Astrocyte of the spinal cord (primary cell): ENCODE measurements at places on chromosomes 7 and 10.

DNA sequence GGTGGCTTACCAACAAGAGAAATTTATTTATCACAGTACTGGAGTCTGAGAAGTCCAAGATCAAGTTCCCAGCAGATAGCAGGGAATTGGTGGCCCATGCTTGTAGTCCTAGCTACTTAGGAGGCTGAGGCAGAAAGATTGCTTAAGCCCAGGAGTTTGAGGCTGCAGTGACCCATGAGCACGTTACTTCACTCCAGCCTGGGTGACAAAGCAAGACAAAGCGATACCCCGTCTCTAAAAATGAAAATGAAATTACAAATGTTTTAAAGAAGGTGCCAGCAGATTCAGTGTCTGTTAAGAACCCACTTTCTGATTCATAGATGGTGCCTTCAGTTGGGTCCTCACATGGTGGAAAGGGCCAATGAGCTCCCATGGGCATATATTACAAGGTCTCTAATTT is 20.6 kb upstream of the ARHGAP12 start:
- DNase-seq = no peak

- DNase-seq = no peak
These were observed 16.5 kb downstream of the CDC123 start for GRCh38 chr10:12212454-12212853.

GRCh38 chr10:46317370-46317769 is 30.6 kb downstream of the ANTXRL start:
- DNase-seq = no peak

DNA sequence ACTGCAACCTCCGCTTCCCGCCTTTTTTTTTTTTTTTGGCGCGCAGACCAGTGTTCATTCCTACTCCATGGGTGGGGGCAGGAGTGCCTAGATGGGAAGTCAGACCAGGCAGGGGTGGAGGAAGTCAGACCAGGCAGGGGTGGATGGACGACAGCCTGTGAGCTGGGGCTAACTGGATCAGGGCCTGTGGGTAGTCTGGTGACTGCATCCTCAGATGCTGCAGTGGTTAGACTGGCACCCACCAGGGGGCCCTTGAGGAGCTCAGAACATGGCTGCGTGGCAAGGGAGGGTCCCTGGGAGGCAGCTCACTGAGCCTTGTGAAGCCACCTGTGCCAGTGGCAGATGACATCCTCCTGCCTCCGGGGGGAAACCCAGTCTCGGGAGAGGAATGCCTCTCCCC is 35.1 kb downstream of the RCC1L start:
- no peak for DNase-seq

DNA sequence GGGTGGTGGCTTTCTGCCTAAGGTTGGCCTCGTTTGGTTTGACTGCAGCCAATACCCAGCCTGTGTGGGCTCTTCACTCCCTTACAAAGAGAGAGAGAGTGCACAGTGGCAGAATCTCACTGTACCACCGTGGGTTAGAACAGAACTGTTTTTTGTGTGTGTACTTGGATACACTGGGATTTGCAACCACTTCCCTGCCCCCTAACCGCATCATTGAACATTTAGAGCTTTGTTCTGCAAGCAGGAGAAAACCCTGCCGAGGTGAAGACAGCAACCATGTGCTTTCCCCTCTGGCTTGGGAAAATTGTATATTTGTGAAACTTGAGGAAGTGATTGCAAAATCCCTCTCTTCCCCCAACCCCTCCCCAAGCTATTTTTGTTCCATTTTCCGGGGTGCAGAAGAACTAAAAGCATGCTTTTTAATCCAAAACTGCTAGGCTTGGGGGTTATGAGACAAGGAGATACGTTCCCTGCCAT is 201.2 kb downstream of the TCF7L2 start:
- DNase-seq = no peak

GRCh38 chr10:5297466-5297865 is 67.3 kb upstream of the UCN3 start:
- DNase-seq = no peak

- peak; percentile 23 for DNase-seq
These were observed 820 bp upstream of the NRG3 start for GRCh38 chr10:81873932-81874816.

GRCh38 chr10:34584164-34584563 is 230.9 kb downstream of the PARD3 start:
- peak; percentile 81 for DNase-seq

GRCh38 chr7:77269360-77270093 is 69.9 kb upstream of the FGL2 start:
- DNase-seq = no peak

DNA sequence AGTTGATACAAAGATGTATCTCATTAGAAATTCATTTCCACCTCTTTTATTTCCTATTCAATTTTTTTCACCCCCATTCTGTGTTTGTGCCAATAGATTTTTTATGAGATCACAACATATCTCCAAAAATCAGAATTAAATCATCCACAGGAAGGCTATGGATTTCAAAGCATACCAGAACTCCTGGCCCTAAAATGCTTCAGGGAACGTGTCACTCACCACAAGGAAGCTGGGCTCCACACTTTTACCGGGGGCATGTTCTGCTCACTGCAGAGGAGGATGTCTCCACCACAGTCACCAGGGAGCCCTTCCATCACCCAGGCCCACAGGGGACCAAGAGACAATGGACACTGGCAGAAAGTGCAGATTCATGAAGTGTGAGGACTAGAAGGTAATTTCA is 456.8 kb downstream of the KCNMA1 start:
- DNase-seq = no peak

GRCh38 chr7:47635091-47636080 is 53.5 kb upstream of the TNS3 start:
- no peak for DNase-seq

GRCh38 chr10:571166-571565 is 118.3 kb downstream of the DIP2C start:
- DNase-seq = no peak

DNA sequence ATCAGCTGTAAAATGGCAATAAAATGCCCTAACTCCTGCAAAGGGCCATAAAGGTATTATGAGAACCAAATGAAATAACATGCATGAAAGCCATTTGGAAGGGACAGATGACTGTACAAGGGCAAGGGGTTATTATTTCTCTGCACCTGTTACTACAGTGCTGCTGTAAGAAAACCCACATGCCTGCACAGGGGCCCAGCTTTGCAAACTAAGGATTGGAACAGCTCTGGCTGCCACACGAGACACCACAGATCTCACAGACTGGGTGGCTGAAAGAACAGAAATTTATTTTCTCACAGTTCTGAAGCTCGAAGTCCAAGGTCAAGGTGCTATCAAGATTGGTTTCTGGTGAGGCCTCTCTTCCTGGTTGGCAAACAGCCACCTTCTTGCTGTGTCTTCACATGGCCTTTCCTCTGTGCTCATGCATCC is 409.0 kb upstream of the NRP1 start:
- DNase-seq = no peak

- DNase-seq = no peak
These were observed 31.1 kb downstream of the ENKUR start for GRCh38 chr10:24984906-24985305.

- no peak for DNase-seq
These were observed 288.0 kb downstream of the ARL4A start for GRCh38 chr7:12975412-12975811.

DNA sequence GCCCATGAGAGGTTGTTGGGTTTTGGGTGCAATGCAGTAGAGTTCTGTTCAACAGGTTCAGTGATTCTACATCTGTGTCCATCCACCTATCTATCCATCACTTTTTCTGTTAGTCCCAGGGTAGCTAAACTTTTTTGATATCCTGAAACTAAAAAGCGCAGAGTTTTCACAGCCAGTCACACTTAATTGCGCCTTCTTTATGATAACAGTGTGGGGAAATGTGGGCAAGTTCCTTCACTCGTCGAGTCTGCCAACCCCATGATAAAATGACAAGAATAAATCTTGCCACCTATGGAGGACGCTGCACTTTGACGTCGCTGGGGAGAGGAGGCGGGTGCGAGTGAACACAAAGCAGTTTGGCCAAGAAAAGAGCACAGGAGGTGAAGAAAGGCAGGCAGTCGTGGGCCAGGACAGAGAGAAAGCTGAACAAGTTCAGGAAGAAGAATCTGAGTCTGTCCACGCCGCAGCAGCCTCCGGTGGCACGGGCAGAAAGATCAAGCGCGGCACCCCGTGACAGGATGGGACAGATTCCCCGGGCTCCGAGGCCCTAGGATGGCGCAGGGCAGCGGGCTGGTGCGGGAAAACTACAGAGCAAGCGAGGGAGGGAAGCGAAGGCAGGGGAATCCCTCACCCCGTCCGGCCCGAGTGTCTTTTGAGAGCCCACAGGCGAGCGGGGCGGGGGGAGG is 9.2 kb downstream of the SP8 start:
- DNase-seq = no peak

GRCh38 chr7:80774843-80775242 is 136.4 kb downstream of the CD36 start:
- no peak for DNase-seq

GRCh38 chr10:29472301-29473086 is 162.3 kb downstream of the SVIL start:
- DNase-seq = no peak

GRCh38 chr10:95505641-95506040 is 55.5 kb downstream of the SORBS1 start:
- no peak for DNase-seq

GRCh38 chr7:146126767-146127509 is 10.3 kb downstream of the CNTNAP2 start:
- no peak for DNase-seq

- no peak for DNase-seq
These were observed 8.0 kb downstream of the SLC18A2 start for GRCh38 chr10:117248750-117249465.

- no peak for DNase-seq
These were observed 5.3 kb downstream of the LAMB4 start for GRCh38 chr7:108124820-108125219.

GRCh38 chr7:18962031-18962430 is 155.4 kb downstream of the TWIST1 start:
- peak; percentile 40 for DNase-seq

- no peak for DNase-seq
These were observed 39.2 kb upstream of the CNPY1 start for GRCh38 chr7:155585532-155585895.

- DNase-seq = no peak
These were observed 241.6 kb downstream of the RAB11FIP2 start for GRCh38 chr10:117805139-117805538.

- DNase-seq = no peak
These were observed 39.3 kb downstream of the BET1 start for GRCh38 chr7:93964813-93965212.

DNA sequence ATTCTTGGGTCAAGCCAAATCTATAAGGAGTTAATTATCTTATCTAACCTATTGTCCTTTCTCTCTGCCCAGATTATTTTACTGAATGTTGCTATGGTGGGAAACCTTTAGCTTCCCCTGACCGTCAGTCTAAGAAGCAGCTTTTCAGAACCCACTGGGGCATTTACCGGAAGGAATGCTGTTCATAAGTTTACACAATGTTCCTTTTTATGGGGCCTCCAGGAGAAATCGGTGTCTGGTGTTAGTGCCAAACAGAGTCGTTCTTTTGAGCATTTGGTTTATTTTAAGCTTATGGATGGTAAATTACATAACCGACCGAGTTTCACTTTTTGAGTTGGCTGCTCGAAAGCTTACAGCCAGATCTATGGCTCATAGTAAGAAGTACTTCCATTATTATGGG is 111.9 kb downstream of the CACNB2 start:
- no peak for DNase-seq

DNA sequence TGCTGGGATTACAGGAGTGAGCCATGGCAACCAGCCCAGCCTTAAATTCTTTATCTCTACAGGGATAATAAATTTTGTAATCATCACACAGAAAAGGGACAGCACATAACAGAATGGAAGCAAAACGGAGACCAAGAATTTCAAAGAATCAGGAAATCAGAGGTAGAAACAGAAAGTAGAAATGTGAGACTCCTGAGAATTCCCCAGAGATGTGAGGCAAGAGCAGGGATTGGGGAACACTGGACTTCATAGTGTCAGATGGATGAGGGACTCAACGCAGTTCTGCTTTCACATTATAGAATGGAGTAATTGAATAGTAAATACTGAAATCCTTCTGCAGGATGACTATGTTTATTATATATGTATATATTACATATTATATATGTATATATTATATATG is 52.5 kb upstream of the MPP7 start:
- DNase-seq = no peak

- peak; percentile 53 for DNase-seq
These were observed 21.3 kb downstream of the TBC1D12 start for GRCh38 chr10:94423627-94424026.

DNA sequence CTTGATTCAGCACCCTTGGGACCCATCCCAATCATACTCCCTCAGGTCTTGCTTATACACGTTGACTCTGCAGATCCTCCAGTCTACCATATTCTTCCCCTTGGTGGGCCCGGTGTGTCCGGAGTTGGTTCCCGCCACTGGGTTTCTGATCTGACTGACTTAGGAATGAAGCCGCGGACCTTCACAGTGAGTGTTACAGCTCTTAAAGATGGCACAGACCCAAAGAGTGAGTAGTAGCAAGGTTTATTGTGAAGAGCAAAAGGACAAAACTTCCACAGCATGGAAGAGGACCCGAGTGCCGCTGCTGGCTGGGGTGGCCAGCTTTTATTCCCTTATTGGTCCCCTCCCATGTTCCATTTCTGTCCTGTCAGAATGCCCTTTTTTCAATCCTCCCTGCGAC is 5.9 kb upstream of the GDF10 start:
- no peak for DNase-seq

GRCh38 chr7:50329775-50330174 is 25.3 kb downstream of the IKZF1 start:
- no peak for DNase-seq

DNA sequence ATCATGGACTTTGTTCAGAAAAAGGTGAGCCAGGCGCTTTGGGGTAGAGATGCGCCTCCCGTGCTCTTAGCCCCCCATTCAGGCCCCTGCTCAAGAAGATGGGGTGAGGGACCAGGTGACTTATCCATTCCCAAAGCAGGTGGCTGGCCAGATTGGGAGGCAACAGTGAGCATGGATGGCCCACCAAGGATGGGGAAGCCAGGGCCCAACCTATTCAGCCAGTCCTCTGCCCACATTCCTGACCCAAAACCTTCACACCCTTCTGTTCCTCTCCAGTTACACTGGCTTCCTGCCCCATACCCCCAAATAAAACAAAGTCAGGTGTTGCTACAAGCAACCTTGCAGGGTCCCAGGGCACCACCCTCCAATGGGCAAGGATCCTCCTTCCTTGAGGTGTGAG is 44.4 kb downstream of the TSPAN15 start:
- no peak for DNase-seq

GRCh38 chr10:20089879-20090278 is 273.6 kb downstream of the PLXDC2 start:
- no peak for DNase-seq

DNA sequence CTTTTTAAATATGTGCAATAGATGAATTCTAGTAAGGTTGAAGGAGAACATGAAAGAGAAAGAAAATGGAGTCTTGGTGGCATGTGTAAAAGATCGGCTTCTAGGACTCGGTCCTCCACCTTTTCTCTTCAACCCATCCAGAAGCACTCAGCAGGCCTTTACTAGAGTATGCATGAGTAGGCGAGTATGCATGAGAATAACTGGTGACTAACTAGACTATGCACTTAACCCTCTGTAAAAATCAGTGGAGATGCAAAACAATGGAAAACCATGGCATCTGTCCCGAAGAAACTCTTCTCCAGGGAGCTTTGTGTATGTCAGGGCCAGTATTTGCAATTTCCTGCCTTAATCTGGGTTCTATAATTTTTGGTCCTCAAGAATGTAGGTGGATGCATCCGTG is 40.0 kb upstream of the GRB10 start:
- peak; percentile 58 for DNase-seq
